ENCODE measurements at places on chromosomes 6 and 20.

- DNase-seq: no peak
These were observed 268.4 kb upstream of the IRAK1BP1 start for GRCh38 chr6:78598966-78599365.

DNA sequence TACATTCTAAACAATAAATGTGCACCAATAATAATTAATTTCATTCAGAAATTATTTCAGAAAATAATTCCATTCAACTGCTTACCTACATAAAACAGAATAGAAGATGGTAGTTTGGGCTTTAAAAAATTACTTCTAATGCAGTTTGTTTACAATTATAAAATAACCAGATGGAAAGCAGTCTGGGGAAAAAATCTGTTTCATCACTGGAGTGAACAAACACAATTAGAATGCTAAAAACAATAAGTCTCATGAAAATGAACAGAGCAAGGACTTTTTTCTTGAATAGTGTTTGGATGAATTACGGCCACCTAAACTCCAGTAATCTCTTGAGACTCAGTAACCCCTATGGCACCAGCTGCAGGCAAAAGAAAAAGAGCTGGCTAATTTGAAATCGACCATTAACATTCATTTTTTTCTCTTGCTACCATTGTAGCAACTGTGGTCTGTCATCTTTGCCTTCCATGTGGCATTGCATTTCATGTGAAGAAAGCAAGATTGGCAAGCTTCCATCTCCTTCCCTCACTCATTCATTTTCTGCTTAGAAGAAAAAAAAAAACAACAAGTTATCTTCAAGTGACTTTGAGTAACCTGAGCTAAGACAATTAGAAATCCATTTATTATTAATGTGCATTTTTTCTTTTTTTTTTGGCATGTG, 88.4 kb upstream of the CEP85L start:
- DNase-seq: no peak

GRCh38 chr20:44186201-44186600, 787 bp downstream of the JPH2 start:
- DNase-seq: no peak

DNA sequence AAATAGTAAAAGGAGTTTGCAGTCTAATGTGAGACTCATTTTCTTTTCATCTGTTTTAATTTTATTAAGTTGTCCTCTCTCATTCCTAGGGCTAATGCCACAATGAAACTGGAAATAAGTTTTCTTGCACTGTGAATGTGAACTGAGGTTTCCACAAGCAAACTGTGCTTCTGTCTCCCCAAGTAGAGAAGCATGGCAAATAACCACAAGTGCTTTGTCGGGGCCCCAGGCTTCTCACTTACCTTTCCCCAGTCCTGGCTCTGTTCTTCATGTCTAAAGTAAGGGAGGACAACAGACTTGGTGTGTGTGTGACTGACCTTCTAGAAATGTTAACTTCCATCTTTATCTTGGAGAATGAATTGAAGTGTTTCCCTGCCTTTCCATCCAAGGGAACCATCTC, 80.8 kb downstream of the CBFA2T2 start:
- no peak for DNase-seq
